ENCODE measurements at places on chromosomes 16 and 17.

GRCh38 chr16:50313596-50314478, 47.5 kb downstream of the ADCY7 start:
- peak; percentile 74 for DNase-seq

GRCh38 chr17:73647301-73647695, 3.1 kb upstream of the SDK2 start:
- no peak for DNase-seq

DNA sequence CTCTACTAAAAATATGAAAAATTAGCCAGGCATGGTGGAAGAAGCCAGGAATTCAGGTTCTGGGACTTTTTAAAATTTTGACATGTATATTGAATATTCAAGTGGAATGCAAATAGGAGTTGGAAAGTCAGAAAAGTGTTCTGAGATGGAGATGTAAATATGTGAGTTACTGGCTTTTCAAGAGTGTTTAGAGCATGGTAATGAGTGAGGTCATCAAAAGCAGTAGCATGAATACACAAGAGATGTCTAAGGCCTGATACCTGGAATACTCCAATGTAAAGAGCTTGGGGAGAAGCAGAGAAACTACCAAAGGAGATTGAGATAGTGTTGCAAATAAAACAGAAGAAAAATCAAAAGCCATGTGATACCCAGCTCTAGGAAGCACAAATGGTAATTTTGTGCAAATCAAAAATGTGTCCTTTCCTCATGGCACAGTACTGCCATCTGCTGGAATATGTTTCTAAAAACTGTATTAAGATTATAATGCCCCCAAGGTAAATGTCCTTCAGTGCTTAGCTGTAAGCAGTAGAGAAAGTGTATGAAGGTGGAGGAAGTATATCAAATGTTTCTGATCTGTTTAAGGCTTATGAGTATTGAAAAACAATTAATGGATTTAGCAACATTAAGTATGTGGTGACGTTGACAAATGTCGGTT, 908.4 kb downstream of the KCNJ18 start:
- DNase-seq = peak; percentile 1

GRCh38 chr16:88322500-88322970, 60.2 kb upstream of the ZNF469 start:
- no peak for DNase-seq

DNA sequence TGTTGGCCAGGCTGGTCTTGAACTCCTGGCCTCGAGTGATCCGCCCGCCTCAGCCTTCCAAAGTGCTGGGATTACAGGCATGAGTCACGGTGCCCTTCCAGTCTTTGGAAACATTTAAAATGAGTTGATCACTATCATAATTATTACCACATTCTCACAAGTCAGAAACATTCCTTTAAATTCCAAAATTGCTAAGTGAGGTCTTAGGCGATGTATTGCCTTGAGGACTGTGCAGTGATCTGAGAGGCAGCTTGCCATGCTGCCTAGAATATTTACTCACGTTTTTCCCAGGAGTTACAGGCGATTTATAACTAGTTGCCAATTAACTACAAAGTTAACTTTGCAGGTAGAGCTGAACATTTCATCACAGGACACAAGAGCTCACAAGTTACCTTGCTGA, 5.7 kb upstream of the ATXN1L start:
- DNase-seq = no peak

GRCh38 chr17:31492880-31493655, 101.6 kb downstream of the RAB11FIP4 start:
- DNase-seq = no peak

GRCh38 chr16:78566397-78567073, 467.1 kb downstream of the WWOX start:
- DNase-seq = no peak

GRCh38 chr16:10897134-10897533, 20.1 kb downstream of the CIITA start:
- DNase-seq = no peak

GRCh38 chr17:82283208-82283749, 9.8 kb upstream of the CSNK1D start:
- DNase-seq = peak; percentile 31

GRCh38 chr16:13983625-13984024, 63.7 kb downstream of the ERCC4 start:
- no peak for DNase-seq

- DNase-seq = no peak
These were observed 134.6 kb downstream of the GAS7 start for GRCh38 chr17:10063730-10064241.

- no peak for DNase-seq
These were observed 53.9 kb downstream of the GNAO1 start for GRCh38 chr16:56245197-56245596.

DNA sequence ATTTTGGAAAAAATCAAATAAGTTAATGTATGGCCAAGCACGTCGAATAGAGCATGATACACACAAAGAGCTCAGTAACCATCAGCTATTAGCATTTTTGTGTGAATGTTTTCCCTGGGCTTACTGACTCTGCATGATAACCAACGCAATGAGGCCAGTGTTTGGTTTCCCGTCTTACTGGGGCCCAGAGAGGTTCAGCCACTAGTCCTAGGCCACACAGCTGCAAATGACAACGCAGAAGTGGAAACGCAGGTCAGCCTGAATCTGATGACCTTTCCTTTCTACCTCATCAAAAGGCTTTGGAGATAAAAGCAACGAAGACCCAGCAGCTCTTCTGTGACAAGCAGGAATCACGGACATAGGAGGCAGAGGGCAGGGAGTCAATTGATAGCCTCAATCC, 7.2 kb upstream of the CACNG4 start:
- DNase-seq = no peak

- no peak for DNase-seq
These were observed 32.2 kb downstream of the ADAMTS18 start for GRCh38 chr16:77402672-77403071.

- DNase-seq = no peak
These were observed 20.3 kb downstream of the COX4I1 start for GRCh38 chr16:85819771-85820170.

DNA sequence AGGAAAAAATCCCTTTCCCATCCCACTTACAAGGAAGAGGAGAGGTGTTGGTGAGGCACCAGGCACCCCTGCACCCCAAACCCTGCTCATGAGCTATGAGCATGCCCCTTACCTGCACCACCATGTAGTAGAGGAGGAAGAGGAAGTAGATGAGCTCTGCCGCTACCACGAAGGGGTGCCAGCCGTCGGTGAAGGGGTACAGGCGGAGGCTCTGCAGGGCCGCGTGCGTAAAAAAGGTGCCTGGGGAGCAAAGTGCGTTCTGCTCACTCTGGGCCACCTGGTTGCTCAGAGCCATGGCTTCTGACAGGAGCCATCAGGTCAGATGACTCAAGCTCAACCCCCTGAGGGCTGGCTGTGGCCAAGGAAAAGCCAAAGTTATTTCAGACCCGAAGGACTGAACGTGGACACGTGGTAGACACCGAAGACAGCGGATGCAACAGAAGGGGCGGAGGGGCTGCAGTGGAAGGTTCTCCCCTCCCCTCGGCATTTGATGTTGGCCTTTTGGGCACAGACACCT, 25.3 kb upstream of the GCSH start:
- no peak for DNase-seq

DNA sequence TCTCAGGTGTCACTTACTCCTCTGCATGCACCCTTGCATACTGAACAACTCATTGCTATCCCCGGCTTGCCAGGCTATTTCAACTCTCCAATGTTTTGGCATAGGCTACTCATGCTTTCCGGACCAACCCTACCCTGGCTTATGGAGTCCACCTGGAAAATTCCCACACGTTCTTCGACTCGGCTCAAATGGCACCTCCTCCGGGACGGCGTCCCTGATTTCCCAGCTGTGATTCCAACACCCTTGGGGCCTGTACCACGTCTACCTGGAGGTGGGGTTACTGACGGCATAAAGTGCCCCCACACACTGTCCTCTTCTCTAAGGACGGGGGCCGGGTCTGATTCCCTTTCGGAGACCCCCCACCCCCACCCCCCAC, 498 bp downstream of the SMYD4 start:
- DNase-seq = no peak

DNA sequence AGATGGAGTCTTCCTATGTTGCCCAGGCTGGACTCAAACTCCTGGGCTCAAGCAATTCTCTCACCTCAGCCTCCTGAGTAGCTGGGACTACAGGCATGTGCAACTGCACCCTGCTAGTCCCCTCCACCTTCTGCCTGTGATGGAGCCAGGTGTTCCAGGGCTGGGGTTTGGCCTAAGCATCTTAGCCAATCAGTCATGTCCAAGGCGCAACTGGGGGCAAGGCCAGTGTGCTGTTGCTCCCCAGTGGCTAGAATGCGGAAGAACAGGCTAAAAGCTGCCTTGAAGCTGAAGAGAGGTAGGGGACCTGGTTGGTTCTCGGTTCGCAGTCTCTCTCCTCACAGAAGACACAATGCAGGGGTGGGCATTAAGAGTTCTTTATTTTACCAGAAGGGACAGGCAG, 18.6 kb downstream of the FLOT2 start:
- DNase-seq = peak; percentile 72

- DNase-seq = no peak
These were observed 1.9 kb downstream of the CEP95 start for GRCh38 chr17:64508683-64509082.
